ENCODE measurements at places on chromosomes 12 and 14. TPM values are rescaled to one million over a fixed set of nuclear protein-coding genes. Genes with fewer than 3 reads are reported as not detected.
A peak's percentile ranks its signal among the peaks of the same experiment; 100 is the strongest.

DNA sequence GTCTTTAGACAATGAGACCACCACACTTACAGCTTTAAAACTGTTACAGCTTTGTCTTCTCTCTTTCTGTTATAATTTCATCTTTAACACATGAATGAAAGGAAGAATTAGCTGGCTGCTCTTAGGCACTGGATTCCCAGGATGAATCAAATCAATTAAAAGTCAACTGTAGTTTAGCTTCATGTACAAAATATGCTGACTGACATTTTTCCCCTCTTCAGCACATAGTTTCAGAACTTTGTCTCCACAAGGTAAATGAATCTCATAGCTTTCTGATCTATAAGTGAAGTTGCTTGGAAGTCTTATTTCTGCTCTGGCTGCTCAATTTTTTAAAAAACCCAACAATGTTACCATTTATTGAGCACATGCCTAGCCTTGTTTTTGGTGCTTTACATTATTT, 293.8 kb downstream of the GRIN2B start:
- DNase-seq = no peak

DNA sequence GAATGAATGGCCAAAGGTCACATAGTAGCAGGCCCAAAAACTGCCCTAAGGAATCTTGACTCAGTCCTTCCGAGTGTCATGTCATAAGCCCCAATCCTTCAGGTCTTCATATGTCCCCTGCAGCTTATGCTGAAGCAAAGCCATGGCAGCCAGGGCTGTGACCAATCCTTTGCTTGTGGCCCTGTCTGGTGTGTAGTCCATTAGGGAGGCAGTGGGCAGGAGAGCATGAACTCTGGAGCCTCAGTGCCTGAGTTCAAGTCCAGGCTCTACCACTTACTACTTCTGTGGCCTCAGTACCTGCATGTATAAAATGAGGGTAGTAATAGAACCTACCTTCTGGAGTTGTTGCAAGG, 20.3 kb downstream of the PLEKHG3 start:
- no peak for DNase-seq

Gene FBXO33
- total RNA-seq = 18.5 TPM

DNA sequence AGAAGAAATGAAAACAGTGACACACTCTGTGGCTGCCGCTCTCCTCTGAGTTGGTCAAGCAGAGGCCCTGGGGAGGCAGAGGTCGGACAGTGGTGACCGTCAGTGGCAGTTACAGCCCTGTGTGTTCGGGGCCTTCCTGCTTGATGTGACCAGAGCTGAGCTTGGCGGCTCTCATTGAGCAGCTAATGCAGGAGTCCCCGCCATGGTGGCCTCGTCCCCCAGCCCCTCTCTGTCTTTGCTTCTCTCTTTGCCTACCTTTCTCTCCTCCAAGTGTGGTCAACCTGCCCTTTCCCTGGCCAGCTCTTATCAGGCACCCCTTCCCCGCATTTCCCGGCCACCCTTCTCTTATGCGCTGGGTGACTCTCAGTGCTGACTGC, 362.8 kb downstream of the CACNA1C start:
- no peak for DNase-seq

GRCh38 chr12:2550561-2551411, 244.0 kb upstream of the FKBP4 start:
- no peak for DNase-seq

Gene LRIG3
- total RNA-seq = 65.7 TPM

Gene RCOR1
- 11.4 TPM for total RNA-seq

DNA sequence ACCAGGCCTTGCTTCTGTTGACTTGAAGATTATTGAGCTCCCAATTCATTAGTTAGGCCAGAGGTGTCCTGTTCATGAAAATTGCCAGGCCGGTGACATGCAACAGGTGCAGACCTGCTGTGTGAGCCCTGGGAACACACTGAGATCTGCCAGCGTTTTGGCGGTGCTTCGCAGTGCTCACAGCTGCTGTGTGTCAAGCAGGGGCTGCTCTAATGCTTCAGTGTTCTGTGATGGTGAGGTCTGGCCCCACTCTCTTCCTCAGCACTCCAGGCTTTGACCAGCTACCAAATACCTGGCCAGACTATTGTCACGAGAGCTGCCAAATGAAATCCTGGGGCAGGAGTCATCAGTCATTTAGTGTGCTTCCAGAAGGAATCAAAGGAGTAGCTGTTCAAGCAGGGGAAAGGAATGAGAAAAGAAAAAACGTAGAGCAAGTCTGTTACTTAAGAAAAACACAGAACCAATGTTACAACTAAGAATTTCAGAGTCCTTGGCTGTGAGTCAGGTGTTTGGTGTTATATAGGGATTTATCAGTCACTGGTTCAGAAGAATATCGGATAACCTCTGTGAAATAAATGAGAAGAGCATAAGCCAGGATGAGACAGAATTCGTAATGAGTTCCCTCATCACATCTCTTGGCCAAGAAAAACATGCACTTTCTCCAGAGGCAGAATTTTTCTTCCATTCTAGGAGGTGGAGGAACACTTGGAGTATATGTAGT, 150.8 kb downstream of the FBXL14 start:
- DNase-seq = peak; percentile 77

DNA sequence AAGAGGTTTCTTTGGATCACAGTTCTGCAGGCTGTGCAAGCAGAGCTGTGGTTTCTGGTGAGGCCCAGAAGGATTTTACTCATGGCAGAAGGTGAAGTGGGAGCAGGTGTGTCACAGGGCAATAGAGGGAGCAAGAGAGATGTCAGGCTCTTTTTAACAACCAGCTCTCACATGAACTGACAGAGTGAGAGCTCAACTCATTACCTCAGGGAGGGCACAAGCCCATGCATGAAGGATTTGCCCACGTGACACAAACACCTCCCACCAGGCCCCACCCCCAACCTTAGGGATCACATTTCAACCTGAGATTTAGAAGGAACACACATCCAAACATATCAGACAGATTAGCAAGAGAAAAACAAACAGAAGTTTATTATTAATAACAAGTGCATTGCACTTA, 470.4 kb downstream of the GALC start:
- DNase-seq = no peak

DNA sequence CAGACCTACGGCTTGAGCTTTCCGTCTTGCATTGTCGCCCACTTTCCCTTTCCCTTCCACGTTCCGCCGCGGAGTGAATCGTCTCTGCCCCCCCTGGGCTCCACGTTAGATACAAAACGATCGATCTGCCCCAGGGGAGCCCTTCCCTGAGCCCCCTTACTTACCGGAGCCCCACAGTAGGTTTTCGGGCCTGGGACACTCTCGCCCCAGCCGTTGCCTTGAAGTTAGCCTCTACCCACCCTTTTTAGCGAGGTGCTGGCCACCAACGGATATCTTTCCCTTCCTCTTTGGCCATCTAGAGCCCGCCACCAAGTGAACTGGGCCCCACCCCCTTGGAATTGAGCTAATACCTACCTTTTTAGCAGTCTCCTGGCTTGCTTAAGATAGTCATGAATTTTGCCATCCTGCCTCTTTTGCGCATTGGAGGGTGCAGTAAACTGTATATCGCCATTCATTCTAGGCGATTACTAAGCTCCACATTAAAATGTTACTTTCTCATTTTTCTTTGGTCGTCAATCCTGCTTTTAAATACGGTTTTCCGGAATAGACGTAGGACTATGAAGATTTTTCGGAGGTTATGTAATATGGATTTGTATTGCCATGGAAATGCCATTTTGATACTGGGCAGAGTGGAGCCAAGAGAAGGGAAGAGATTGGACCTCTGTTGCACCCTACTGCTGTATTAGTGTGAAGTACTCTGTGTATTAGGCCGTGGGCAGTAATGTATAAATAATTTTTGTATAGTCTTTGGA, 764 bp downstream of the RBM25 start:
- DNase-seq = peak; percentile 29

- DNase-seq = no peak
Observed at GRCh38 chr12:92571844-92572543, 130.8 kb upstream of the PLEKHG7 start.

DNA sequence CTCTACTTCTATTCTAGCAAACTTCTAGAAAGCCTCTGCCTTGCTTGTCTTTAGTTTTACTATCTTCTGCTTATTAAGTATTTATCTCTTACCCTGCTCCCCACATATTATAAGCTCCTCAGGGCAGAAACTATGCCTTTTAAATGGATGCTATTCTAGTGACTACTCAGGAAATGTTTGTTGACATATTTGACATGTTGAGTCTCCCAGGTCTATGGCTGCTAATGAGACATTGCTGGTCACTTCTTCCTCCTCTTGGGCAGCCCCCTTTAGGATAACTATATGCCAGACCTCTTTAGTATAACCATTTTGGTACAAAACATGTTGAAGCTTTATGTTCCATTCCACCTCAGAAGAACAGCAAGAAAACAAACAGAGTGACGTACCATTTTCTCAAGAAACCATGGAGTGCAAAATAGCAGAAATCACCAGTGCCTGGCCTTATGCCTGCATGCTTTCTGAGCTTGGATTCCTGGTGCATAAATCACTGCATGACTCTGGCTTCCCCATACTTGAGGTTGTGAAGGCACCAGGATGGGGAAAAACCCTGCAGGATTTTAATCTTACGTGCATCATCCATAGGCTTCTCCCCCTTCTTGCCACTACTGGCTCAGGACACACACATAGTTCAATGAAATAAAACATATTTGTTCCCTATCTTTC, 202.6 kb downstream of the TMX1 start:
- DNase-seq = peak; percentile 93

DNA sequence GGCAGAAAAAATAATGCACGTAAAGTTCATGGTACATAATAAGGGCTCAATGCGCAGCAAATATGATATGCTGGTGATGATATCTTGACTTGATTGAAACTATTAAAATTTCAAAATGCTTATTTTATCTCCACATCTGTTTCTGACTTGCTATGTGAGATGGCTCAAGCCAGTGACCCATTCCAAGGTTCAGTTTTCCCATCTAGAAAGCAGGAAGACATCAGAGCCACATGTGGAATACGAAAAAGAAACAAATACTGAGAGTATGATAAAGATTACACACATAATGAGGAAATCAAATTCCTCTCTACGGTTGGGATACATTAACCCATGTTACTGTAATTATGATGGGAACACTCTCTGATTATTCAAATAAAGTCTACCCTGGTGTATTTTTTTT, 24.0 kb upstream of the TSPAN11 start:
- no peak for DNase-seq

DNA sequence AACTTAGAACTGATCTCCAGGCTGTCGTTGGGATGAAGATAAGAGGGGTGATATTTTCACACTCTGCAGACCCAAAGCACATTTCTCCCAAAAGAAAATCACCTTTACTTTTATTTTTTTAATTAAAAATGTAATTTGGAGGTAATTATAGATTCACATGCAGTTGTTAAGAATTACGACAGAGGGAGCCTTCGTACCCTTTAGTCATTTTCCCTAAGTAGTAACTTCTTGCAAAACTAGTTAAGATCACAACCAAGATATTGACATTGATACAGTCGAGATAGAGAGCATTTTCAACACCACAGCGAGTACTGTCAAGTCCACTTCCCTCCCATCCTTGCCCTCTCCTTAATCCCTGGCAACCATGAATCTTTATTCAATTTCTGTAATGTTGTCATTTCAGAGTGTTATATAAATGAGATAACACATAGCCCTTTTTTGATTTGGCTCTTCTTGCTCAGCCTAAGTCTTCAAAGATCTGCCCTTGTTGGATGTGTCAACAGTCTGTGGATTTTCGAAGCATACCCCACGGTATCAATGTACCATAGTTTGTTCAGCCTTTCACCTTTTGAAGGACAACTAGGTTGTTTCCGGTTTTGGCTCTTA, 39.6 kb downstream of the DNAH10 start:
- DNase-seq = peak; percentile 15

- no peak for DNase-seq
Observed at GRCh38 chr14:66383771-66384170, 102.4 kb upstream of the CCDC196 start.

- DNase-seq = peak; percentile 22
Observed at GRCh38 chr12:14768823-14769405, 34.4 kb downstream of the WBP11 start.

All from fibroblast of lung (primary cell).